ENCODE measurements at places on chromosomes 2 and 18.
A peak's percentile ranks its signal among the peaks of the same experiment; 100 is the strongest.

DNA sequence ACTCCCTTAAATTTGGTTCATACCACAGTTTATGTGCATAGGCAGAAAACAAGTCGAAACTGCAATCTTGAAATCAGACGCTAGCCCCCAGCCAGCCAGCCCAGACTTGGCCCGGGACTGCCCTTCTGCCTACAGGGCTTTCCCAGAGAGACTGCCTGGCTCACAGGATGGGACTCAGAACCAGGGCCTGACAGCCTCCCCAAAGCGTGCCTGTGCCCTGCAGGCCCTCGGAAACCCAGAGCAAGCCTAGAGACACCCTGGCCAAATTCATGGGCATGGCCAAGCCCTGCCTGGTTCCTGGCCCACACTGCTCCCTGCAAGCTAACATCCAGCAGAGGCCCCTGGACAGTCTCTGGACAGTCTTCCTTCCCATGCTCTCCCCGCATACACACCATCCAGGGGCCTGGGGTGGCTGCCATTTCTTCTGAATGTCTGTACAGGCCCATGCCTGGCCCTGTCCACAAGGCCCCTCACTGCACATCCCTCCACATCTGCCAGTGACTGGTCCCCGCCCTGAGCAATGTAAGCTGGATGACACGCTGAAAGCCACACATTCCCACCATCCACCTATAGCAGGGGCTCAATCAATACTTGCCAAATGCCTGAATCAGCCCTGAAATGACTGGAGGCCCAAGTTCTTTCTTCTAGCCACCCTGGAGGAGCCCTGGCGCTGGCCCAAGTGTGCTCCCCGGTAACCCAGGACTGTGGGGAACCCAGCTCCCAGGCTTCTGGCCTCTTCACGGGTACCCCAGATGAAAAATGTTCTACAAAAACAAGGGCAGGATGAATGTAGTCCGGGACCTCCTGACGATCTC, 73.1 kb downstream of the HDAC4 start:
- no peak for DNase-seq

DNA sequence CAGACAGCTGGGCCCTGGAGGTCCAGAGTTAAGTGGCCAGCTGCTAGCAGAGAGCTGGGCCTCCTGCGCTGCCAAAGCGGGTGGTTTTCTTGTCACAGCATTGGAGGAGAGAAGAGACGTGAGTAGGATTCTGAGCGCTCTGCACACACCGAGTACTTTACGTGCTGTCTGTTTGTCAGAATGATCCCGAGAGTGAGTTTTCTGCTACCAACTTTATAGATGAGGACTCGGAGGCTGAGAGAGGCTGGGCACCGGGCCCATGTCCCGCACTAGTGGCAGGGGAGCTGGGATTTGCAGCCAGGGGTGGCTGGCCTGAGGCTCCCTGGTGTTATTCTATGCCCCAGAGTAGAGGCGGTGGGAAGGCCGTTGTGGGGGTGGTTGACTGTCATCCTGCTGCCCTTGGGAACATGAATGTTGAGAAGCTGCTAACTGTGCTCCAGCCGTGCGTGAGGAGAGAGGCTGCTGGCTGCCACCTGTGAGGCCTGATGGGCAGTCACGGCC, 36.3 kb upstream of the MBP start:
- DNase-seq, result no peak

DNA sequence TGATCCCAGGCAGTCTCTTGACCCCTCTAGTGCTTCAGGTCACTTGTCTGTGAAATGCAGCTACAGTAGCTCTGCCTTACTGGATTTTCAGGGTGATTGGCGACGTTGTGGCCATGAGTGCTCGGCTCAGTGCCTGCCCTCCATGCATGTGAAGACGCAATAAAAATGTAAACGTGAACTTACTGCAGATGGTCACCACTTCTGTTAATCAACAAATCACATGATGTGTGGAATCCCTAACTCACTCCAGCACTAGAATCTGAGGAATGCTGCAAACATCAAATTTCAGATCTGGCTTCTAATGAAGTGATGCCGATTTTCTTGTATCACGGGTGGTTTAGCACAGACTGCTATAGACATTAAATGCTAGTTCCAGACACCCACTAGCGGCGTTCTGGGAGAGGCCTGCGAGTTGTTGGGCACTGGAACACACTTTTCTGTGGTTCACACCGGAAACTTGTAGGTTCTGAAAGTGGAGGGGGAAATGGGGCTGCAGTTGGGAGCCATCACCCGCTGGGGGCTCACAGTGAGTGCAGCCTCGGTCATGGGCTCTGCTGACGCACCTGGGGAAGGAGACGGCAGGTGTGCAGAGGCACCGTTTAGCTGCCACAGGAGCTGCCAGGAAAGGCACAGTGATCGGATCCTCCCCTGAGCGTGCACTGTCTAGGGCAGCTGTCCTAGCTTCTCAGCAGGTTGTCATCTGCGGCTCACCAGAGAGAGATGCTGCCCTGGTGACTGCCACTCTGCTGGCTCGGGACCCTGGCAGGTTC, 6.5 kb downstream of the CNDP1 start:
- DNase-seq, result no peak

DNA sequence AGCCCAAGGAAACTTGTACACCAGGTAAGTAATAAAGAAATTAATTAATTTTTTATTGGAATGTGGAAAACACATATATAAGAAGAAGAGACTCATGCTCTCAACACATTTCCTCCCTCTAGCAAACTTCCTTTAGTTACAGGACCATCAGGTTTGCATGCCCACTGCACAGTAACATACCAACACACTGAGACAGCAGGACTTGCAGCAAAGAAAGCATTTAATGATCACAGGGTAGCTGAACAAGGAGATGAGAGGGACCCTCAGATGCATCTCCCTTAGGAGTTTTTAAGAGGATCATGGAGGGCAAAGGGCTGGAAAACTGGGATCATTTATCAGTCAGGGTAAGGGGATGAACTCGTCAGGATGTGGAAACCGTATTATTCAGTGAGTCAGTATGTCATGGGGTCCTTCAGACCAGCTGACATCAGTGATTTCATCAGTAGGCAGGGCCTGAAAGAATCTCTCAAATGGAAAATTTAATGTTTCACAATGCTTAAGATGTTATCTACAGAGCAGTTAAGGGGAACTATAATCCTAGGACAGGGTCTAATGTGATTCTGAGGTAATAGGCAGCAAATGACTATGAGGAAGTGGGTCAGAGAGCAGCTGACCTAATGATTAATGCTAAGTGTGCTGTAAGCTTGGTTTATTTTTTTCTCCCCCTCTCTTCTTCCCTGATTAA, 193.8 kb upstream of the RND3 start:
- DNase-seq, result peak; percentile 58

DNA sequence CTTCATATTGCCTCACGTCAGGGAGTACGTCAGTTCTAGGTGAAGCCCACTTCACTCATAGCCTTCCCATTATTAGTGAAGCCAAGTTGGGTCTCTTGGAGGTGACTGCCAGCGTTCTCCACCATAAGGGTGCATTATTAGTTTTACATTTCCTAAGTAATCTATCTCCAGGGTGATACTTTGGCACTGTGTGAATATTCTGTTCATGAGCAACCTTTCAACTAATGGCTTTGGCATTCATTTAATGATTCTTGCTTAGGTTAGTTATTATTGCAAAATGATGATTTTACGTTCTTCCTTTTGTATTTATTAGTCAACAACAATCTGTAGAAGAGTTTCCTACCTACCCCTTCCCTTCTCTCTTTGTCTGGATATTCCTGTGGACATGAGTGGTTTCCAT, 97.5 kb downstream of the MAP4K4 start:
- no peak for DNase-seq

- DNase-seq, result no peak
Observed at GRCh38 chr2:160331258-160332025, 131.4 kb upstream of the ITGB6 start.

Measured in fibroblast of skin of left biceps (primary cell).